ENCODE measurements at places on chromosomes 11 and 22.

- DNase-seq = no peak
Observed at GRCh38 chr22:40953471-40953870, 2.3 kb downstream of the RBX1 start.

- peak; percentile 47 for DNase-seq
Observed at GRCh38 chr11:107040433-107041087, 22.3 kb upstream of the GUCY1A2 start.

DNA sequence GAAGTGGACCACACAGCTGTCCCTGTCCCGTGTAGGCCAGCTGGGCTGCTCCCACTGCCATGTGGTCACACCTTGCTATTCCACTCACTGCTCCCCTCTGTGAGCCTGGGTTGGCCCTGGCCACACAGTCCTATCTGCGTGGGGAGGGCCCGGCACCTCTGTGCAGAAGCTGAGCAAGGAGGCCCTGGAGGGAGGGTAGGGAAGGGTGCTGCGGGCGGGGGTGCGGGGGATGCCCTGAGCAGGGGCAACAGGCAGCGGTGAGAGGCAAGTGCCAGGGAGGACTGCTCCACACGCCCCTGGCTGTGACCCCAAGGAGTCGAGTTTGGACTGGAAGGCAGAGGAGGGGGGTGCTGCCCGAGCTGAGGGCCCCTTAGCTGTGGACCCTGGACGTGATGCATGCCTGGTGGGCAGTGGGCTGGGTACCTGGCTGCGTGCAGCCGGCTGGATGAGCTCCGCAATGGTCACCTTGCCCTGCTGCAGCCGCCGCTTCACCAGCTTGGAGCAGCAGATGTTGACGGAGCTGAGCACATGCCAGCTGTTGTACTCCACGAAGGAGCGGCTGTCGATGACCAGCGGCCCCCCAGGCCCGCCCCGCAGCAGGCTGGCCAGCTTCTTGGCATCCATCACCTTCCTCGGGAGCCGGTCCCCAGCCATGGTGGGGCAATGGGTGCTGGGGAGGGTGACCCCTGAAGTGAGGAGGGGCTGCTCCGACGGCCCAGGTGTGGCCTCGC is 6.7 kb downstream of the DUSP8 start:
- DNase-seq = no peak

- DNase-seq = no peak
Observed at GRCh38 chr11:109112821-109113280, 309.1 kb upstream of the C11orf87 start.

DNA sequence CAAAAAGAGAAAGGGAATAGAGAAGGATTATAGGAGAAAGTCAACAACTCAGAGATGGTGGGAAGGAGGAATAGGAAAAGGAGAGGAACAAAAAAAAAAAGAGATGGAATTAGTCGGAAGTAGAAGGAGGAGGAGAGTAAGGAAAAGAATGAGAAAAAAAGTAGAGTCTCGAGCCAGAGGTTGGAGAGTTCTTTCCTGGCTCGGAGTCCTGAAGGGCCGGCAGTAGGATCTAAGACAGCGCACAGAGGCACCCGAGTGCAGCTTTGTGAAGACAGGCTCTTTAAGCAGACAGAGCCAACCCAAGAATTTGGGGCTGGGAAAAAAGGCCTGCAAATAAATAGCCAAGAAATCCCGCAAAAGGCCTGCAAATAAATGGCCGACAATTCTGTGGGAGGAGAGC is 170.4 kb upstream of the CCDC90B start:
- DNase-seq = no peak

GRCh38 chr11:118156531-118157185 is 4.0 kb upstream of the SCN4B start:
- no peak for DNase-seq

DNA sequence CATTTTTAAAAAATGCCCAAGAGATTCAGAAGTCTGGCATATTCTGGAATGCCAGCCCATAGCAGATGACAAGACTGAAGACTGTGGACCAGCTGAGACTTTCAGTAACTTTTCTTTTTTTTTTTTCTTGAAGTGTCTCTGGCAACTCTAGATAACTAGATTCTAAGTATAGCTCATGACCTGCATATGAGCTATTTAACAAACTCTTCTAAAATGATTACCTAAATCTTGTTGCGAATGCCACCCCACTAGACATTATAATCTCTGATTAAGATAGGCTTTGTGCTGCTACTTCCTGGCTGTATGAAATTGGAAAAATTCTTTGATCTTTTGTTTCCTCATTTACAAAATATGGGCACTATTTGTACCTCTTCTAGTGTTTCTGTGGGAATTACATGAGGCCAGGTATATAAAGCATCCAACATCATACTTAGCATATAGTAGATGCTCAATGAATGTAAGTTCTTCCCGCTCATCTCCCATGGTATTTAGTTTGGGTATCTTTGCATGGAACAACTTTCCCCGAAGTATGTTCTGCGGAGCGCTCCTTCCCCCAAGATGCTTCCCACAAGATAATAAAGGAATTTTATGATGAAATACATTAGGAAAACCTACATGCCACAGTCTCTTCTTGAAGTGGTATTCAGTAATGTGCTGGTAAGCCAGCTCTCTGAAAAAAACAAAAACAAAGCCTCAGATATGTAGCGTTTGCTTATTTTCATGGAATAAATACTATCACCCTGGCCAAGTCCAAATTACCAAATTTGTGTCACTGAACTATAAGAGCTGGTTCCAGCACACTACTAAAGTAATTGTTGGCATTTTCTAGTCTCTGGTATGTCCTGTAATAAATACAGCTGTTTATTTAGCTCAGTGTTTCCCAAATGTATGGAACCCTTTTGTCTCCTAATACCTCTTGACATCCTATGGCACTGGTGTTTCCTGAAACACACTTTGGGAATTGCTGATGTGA is 86.8 kb upstream of the TIMP3 start:
- DNase-seq = no peak

DNA sequence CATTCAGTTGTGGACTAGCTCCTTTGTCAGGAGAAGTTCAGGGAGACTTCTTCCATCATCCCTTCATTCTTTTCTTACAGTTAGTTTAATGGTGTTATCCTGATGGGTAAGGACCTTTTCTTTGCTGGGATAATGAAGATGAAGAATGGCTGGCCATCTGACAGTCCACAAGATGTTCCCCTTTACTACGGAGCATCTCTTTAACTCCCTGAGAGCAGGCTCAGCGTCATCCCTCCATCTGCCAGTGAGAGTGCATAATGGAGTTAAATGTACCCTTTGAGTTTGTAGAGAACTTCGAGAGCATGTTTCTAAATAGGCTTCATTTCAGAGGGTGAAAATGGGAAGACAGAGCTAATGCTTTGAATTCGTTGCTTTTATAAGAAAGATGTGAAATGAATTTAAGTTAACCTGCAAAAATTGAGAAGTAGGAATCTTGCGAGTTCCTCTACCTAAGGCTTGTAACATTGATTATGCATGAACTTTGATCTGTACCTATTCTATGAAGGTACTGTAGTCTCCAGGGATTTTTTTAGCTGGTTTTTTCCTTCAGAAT is 1.7 kb downstream of the EP300 start:
- no peak for DNase-seq

DNA sequence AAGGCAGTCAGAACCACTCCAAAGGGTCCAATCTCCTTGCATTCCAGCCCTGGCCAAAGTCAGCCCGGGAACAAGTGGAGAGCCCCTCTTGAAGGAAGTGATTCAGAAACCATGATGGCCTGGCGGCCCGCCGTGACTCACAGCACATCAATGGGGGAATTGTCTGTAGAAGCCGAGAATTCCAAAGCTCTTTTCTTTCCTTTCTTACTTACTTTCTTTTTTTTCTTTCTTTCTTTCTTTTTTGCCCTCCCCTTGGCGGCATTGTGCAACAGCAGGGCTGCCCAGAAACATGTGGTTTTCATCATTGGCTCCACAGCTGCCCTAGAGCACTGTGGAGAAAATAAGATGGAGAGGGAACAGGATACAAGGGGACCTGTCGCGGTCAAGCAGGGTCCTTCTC is 140.2 kb upstream of the TIMP3 start:
- peak; percentile 30 for DNase-seq

DNA sequence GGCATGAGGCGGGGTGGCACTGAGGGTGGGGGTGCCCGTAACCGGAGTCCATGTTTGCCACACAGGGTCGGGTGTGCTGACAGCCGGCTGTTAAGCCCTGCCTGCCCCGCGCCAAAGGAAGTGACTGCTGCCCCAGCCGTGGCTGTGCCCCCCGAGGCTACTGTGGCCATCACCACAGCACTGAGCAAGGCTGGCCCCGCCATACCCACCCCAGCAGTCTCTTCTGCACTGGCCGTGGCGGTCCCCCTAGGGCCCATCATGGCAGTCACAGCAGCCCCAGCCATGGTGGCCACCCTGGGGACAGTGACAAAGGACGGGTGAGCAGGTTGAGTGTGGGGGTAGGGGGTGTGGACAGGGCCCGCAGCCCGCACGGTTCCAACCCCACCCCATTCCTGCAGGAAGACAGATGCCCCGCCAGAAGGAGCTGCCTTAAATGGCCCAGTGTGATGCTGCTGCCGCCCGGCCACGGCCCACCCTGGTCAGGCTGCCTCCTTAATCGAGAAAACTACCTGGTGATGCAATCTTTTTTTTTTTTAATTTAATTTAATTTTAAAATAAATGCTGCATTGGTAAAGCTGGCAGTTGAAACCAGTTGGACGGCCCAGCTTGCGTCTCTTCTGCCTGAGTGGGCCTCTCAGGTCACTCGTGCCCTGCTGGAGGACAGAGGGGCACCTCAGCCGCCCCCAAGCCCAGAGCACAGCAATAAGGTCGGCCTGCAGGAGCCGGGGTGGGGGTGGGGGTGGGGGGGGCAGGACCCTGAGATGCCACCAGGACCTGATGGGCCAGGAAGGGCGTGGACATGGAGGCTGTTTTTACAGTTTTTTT is 30.8 kb downstream of the SBF1 start:
- no peak for DNase-seq

DNA sequence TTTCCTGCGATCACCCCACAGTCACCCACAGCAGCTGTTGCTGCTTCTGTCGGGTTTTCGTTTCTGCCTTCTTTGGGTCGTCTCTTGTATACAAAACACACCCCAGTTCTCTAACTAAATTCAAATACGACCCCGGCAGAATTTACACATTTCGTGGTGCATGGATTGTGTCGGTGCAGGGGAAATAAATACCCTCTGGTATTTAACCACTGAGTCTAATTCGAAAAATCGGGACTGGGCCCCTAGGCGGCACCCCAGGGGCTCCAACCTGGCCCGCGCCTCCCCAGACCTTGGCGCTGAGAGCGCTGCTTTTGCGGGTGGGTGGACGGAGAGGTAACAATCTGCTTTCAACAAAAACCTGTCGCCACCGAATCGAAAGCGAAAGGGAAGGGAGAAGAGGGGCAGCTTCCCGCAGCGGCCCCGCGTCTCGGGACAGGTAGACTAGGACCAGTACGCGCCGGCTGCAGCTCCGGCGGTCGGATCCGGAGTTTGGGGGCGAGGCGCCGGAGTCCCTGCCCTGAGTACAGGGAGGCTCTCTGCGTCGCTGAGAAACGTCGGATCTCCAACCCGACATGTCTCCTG is 4.4 kb downstream of the ALX4 start:
- no peak for DNase-seq

DNA sequence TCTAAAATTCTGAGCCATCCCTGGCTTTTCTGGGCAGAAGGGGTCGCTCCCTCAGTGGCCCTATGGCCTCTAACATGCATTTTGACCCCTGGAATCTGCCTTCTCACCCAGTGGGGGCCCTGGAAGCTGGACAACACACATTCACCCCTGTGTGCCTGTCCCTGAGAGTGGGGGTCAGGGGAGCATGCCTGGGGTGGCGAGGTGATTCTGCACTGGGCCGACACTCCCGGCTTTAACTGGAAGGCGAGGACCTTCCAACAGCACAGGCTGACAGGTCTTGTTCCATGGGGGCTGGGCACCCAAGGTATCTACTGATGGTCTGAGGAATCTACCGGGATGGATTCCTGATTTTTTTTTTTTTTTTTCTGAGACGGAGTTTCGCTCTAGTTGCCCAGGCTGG is 10.7 kb downstream of the PPM1F start:
- no peak for DNase-seq

DNA sequence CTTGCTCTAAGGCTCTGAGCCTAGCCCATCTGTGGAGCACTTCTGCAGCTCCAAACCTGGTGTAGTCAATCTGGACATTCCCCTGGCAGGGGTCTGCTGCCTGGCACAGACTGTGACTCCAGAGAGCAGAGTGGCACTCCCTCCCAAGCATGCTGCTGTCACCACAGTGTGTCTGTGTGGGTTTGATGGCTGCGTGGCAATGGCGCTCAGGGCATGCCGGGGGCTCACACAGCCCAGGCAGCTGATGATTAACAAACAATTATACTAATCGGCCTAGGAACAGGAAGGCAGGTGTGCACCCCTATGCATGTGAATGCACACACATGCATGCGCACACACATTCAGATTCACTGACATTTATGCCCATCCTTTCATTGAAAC is 9.0 kb upstream of the NECTIN1 start:
- no peak for DNase-seq

DNA sequence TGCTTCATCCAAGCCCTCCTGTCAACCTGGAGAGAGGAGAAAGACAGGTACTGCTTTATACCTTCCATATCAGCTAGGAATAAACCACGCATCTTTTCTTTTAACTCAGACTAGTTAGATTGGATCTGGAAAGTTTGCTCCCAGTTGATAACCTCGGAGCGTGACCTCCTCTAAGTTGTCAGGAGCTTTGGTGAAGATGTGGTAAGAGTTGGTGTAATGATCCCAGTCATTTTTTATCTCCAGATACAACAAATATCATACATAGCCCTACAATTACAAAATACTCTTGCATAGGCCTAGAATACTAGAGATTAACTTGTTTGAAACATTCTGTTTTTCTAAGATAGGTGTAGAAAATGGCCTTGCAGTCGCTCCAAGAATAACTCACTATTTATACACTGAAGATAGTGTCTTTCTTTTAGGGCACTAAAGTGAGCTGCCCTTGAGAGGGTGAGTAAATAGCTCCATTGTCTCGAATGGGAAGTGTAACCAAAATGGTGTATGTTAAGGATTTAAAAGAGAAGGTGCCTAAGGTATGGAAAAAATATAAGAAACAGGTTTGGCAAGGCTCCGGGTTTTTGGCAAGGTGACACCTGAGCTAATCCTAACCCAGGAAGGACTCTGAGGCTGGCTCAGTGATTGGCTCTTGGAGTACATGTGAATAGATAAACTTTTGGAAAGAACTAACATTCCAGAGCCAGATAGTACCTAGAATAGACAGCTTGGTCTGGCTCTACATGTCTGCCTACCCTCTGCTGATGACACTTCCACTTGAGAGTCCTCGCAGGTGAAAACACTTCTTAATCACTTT is 59.4 kb downstream of the GLYATL1 start:
- no peak for DNase-seq

GRCh38 chr11:35531246-35531645 is 5.8 kb upstream of the PAMR1 start:
- no peak for DNase-seq

- DNase-seq = no peak
Observed at GRCh38 chr11:2459796-2460531, 15.2 kb downstream of the KCNQ1 start.

Measured in RCC 7860 (cell line).